ENCODE measurements at places on chromosomes 1 and 21.

DNA sequence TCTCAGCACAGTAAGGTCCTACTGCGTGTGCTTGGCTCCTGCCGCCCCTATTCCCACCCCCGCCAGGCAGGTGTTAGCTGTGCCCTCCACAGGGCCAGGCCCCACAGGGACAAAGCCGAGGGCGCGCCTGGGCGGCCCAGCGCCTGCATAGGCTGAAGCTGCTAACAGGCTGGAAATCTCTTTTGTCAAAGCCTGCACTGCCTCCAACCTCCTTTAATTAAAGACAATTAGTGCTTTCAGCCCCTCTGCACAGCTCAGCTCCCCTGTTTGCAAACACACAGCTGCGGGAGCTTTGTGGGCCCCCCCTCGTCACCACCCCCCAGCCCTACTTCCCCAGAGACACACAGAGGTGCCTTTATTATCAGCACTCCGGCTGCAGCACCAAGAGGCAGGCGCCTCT is 95.9 kb downstream of the EPHB2 start:
- no peak for DNase-seq

DNA sequence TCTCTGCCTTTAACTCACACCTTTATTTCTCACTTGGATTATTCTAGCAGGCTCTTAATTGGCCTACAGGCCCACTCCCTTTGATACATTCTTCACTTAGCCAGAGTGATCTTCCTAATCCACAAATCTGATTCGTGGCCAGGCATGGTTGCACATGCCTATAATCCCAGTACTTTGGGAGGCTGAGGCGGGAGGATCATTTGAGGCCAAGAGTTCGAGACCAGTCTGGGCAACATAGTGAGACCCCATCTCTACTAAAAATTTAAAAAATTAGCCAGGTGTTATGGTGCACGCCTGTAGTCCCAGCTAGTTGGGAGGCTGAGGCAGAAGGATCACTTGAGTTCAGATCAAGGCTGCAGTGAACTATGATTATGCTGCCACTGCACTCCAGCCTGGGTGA is 2.1 kb downstream of the ZBTB17 start:
- no peak for DNase-seq

- no peak for DNase-seq
These were observed 116.7 kb downstream of the SPATA46 start for GRCh38 chr1:162259894-162260455.

- no peak for DNase-seq
These were observed 33.1 kb downstream of the KCNJ15 start for GRCh38 chr21:38289705-38290485.

DNA sequence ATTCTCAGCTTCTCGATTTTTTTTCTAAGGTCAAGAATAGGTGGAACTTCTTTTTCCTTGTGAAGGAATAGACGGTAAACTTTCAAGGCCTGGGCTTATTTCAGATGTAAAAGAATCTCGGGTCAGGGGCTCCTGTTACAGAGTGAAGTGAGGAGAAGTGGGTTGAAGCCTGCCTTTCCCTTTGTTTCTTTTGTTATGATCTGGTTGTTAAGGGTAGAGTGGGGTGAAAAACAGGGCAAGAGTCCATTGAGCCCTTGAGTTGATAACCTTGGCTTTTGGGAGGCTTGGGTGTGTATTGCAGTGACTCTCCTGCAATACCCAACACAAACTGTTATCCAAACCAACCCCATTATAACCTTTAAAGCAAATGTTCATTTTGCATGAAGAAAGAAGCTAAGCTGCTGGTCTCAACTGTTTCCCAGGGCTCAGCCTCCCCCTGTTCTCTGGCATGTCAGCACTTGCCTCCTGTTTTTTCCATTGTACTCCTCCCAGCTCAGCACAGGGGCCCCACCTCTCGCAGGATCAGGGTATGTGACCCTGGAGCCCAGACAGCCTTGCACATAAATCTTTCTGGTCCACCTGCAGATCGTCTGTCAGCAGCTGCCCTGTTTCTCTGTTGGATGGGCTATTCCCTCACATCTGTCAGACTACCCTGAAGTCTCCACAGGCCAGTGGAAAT is 102.4 kb downstream of the CACHD1 start:
- no peak for DNase-seq

GRCh38 chr1:18341291-18342069 is 139.2 kb upstream of the KLHDC7A start:
- no peak for DNase-seq

DNA sequence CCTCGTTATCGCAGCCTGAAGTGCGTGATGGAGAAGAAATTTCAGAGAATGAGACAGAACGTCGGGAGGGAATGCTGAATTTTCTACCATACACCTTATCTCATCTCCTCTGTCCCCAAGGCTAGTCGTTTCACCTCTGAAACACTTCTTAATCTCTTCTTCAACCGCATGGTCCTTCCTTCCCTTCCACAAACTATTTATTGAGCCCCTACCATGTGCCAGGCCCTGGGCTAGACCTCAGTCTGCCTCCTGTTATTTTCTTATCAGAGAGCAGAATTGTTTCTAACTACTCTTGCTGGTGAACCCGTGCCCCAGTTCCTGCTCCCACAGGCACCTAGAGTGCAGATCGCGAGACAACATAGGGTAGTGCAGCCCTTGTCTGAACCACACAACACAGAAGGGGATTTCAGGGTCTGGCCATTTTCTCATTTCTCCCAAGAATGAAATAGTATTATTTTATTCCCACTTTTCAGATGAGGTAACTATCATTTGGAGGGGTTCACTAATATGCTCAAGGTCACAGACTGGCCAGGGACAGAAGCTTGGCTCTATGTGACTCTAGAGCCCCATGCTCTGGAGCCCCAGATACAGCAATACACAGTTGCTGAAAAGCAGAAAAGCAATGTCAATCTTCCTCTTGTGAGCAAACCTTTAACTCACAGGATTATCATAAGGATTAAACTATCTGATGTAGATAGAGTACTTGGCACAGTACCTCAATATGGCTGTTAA is 598 bp upstream of the ADIPOR1 start:
- DNase-seq = no peak

GRCh38 chr1:2231532-2232254 is 3.6 kb downstream of the SKI start:
- DNase-seq = peak; percentile 81

Data from activated CD8-positive, alpha-beta memory T cell treated with anti-CD3 and anti-CD28 coated beads, Interleukin-2, amount 50 U/mL, for 48 hours (primary cell).